ENCODE measurements at places on chromosomes 1 and 21. TPM values are rescaled to one million over a fixed set of nuclear protein-coding genes. Genes with fewer than 3 reads are reported as not detected.

ERICH3 gene
- total RNA-seq: not detected

TMEM200B gene
- not detected for total RNA-seq

CELA2B gene
- not detected for total RNA-seq

ITSN1 gene
- total RNA-seq: 47.7 TPM

RIMKLA gene
- total RNA-seq: 12.7 TPM

GRCh38 chr1:53918343-53918742 lies 24.4 kb downstream of the DIO1 start:
- peaks cover 21% of the 10 kb centered on the region for H3K4me1 ChIP-seq
- H3K4me3 ChIP-seq: no peak overlapping the region
- no peaks in the 10 kb centered on the region for H3K27me3 ChIP-seq
- DNase-seq: no peak

DNA sequence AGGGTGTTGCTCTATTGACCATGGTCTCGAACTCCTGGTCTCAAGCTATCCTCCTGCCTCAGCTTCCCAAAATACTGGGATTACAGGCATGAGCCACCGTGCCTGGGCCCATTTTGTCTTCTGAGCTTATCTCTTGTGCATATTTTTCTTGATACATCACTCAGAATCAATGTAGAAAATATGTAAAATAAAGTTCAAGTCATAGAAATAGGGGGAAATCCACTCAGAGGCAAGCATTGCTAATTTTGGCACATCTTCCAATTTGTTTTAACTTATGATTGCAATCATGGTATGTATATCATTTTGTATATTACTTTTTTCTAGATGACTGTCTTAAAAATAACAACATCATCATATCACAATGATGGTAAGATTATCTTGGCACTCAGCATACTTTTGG lies 21.6 kb downstream of the RIT1 start:
- no peaks in the 10 kb centered on the region for H3K27me3 ChIP-seq
- no peak for DNase-seq
- no peak overlapping the region for H3K4me3 ChIP-seq
- peaks cover 14% of the 10 kb centered on the region for H3K4me1 ChIP-seq

DNA sequence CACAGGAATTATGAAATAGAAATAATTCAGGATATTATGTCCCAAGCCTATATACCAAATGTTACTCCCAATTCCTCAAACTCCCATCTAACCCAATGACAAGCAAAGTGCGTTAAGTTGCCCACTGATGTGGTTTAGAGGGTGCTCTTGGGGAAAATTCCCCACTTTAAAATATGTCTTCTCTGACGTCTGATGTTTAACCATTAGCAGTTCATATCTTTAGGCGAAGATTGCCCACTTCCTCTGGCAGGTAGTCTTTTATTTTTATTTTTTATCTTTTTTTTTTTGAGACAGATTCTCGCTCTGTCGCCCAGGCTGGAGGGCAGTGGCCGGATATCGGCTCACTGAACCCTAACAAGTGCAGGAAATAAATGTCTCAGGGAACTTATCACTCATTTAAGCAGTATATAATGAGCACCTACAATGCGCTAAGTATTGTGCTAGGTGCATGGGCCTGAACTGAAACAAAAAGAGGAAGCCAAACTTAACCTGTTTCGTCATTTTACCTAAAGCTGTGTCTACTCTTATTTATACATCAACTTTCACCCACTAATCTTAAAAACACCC lies 1.3 kb upstream of the LYST start:
- no peaks in the 10 kb centered on the region for H3K27me3 ChIP-seq
- peaks cover 37% of the 10 kb centered on the region for H3K4me1 ChIP-seq
- peak overlapping the region; percentile 94 for H3K4me3 ChIP-seq
- H3K27ac ChIP-seq: no peak overlapping the region
- no peak for DNase-seq

GRCh38 chr1:155300553-155301329 lies 497 bp downstream of the PKLR start:
- no peaks in the 10 kb centered on the region for H3K4me1 ChIP-seq
- DNase-seq: no peak
- H3K27ac ChIP-seq: no peak overlapping the region
- peaks cover 2% of the 10 kb centered on the region for H3K27me3 ChIP-seq

- no peak overlapping the region for H3K27ac ChIP-seq
- H3K36me3 ChIP-seq: no peaks in the 10 kb centered on the region
- peaks cover 74% of the 10 kb centered on the region for H3K27me3 ChIP-seq
- DNase-seq: no peak
- peaks cover 20% of the 10 kb centered on the region for H3K4me1 ChIP-seq
- H3K4me3 ChIP-seq: no peak overlapping the region
Measured at GRCh38 chr1:39670689-39671088, 1.2 kb downstream of the NT5C1A start.

DNA sequence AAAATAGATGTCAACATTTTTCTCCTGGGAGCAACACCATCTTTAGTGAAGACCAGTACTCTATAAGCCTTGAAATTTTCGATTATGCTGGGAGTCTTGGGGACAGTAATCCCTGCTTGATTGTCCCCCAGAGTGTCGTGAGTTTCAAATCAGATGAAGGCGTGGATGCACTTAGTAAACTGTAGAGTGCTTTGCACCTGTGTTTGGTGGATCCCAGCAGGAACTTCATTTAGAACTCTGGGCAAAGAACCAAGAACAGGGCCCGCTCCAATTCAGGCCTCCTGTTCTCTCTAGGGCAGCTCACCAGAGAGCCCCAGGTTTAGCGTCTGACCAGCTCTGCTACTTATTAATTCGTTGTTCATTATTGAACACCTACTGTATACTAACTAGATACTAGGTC lies 1.5 kb downstream of the GPX7 start:
- peaks cover 6% of the 10 kb centered on the region for H3K36me3 ChIP-seq
- no peaks in the 10 kb centered on the region for H3K27me3 ChIP-seq
- peaks cover 9% of the 10 kb centered on the region for H3K4me1 ChIP-seq
- DNase-seq: no peak

- H3K36me3 ChIP-seq: peaks cover 57% of the 10 kb centered on the region
- H3K4me1 ChIP-seq: peaks cover 51% of the 10 kb centered on the region
- H3K27ac ChIP-seq: peak overlapping the region; percentile 16
- H3K4me3 ChIP-seq: no peak overlapping the region
Measured at GRCh38 chr1:230270185-230270558, 156.0 kb downstream of the PGBD5 start.

DNA sequence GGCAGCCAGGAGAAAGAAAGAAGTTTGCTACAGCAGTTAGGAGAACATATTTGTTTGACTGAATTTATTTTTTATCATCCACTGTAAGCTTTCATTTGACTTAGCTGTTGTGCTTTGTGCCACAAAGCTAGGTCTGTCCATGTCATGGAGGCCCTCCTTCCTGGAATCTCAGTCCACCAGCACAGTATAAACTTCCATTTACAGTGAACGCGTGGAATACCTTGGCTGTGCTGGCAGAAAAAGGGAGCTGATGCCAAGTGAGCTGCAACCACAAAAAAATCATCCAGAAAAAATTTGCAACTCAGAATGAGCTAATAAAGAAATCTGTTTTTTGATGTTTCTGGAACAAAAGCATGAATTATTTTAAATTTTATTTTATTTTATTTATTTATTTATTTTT lies 72.6 kb downstream of the ATP6V1G3 start:
- H3K27ac ChIP-seq: no peak overlapping the region
- H3K36me3 ChIP-seq: no peaks in the 10 kb centered on the region
- no peak overlapping the region for H3K4me3 ChIP-seq
- H3K4me1 ChIP-seq: no peaks in the 10 kb centered on the region
- DNase-seq: no peak
- H3K27me3 ChIP-seq: no peaks in the 10 kb centered on the region

GRCh38 chr1:61198554-61198953 lies 116.2 kb downstream of the NFIA start:
- no peak overlapping the region for H3K27ac ChIP-seq
- H3K27me3 ChIP-seq: no peaks in the 10 kb centered on the region
- no peak for DNase-seq
- peaks cover 81% of the 10 kb centered on the region for H3K4me1 ChIP-seq

- H3K36me3 ChIP-seq: no peaks in the 10 kb centered on the region
- no peak overlapping the region for H3K27ac ChIP-seq
- no peak for DNase-seq
- no peaks in the 10 kb centered on the region for H3K4me1 ChIP-seq
- H3K27me3 ChIP-seq: no peaks in the 10 kb centered on the region
- H3K4me3 ChIP-seq: no peak overlapping the region
Measured at GRCh38 chr1:63142001-63142400, 180.4 kb upstream of the FOXD3 start.

- no peaks in the 10 kb centered on the region for H3K27me3 ChIP-seq
- H3K27ac ChIP-seq: no peak overlapping the region
- no peak for DNase-seq
- peaks cover 15% of the 10 kb centered on the region for H3K4me1 ChIP-seq
Measured at GRCh38 chr1:161730050-161730564, 8.8 kb downstream of the FCRLB start.

- no peak for DNase-seq
- peak overlapping the region; percentile 81 for H3K27ac ChIP-seq
- H3K4me3 ChIP-seq: no peak overlapping the region
- H3K36me3 ChIP-seq: no peaks in the 10 kb centered on the region
Measured at GRCh38 chr21:34129901-34130715, 56.7 kb downstream of the MRPS6 start.

DNA sequence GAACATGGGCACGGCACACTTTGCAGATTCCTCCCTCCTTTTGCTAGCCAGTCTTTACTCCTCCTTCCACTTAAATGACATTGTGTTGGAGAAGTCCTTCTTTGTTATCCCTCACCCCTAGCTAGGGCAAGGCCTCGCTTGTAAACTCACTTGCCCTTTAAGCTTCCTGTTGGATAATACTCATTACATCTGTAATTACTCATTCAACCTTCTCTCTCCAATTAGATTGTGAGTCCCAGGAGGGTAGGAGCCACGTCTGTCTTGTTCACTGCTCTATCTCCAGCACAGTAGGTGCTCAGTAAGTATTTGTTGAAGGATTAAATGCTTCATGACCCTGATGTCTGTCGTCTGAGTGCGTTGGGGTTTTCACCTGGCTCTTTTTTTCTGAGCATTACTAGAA lies 98.7 kb upstream of the USP24 start:
- H3K4me3 ChIP-seq: no peak overlapping the region
- no peaks in the 10 kb centered on the region for H3K36me3 ChIP-seq
- no peaks in the 10 kb centered on the region for H3K27me3 ChIP-seq
- no peak for DNase-seq

DNA sequence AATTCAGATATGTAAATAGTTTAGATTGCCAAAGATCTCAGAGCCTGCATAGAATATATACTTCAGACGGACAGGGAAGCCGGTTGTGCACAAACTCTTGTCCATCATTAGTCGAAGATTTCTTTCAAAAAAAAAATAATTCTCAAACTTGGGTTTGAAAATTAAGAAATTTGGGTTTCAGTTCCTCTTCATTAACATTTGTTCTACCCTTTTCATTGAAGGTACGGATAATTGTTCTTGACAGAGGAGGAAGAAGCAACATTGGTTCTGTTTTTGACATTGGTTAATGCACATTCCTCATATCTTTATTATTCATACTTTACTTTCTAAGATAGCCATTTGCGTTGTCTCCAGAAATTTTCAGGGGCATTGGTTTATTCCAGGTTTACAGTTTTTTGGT lies 38.0 kb upstream of the PRMT6 start:
- H3K4me1 ChIP-seq: no peaks in the 10 kb centered on the region
- no peaks in the 10 kb centered on the region for H3K36me3 ChIP-seq
- no peaks in the 10 kb centered on the region for H3K27me3 ChIP-seq
- H3K4me3 ChIP-seq: no peak overlapping the region

DNA sequence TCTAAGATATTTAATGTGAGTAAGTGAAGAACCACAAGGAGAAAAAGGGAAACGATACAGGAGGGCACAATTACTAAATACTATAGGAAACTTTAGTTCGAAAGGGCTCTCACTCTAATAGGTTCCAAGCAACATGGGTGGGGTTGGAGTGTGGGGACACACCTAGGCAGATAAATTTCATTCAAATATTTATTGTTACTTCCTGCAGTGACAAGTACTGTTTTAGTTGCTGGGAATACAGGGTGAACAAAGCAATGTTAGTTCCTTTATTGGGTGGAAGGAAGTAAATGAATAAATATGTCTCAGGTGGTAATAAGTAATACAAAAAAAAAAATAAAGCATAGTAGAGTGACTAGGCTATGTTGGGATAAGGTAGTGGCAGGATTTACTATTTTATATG lies 73.2 kb upstream of the B3GALT2 start:
- no peak overlapping the region for H3K4me3 ChIP-seq
- no peak overlapping the region for H3K27ac ChIP-seq
- DNase-seq: peak; percentile 57
- peaks cover 6% of the 10 kb centered on the region for H3K4me1 ChIP-seq
- H3K36me3 ChIP-seq: no peaks in the 10 kb centered on the region

GRCh38 chr1:164635059-164635802 lies 76.2 kb downstream of the PBX1 start:
- no peaks in the 10 kb centered on the region for H3K36me3 ChIP-seq
- no peak overlapping the region for H3K4me3 ChIP-seq
- peak overlapping the region; percentile 63 for H3K27ac ChIP-seq
- DNase-seq: no peak
- H3K27me3 ChIP-seq: no peaks in the 10 kb centered on the region
- H3K4me1 ChIP-seq: peaks cover 100% of the 10 kb centered on the region

- H3K36me3 ChIP-seq: no peaks in the 10 kb centered on the region
- H3K4me3 ChIP-seq: no peak overlapping the region
- H3K27me3 ChIP-seq: no peaks in the 10 kb centered on the region
- DNase-seq: no peak
- no peaks in the 10 kb centered on the region for H3K4me1 ChIP-seq
Measured at GRCh38 chr21:15968776-15969310, 239.1 kb downstream of the USP25 start.
